NCI-H2029 (cell line): ENCODE measurements at places on chromosomes 5 and 9.

- DNase-seq, result no peak
Observed at GRCh38 chr9:7976167-7976755, 176.7 kb upstream of the DMAC1 start.

GRCh38 chr9:69121155-69122081 lies 52.7 kb upstream of the TJP2 start:
- peak; percentile 72 for DNase-seq

GRCh38 chr9:20791682-20792081 lies 107.6 kb downstream of the FOCAD start:
- DNase-seq, result no peak

- no peak for DNase-seq
Observed at GRCh38 chr9:74173284-74173683, 323.9 kb upstream of the RORB start.

DNA sequence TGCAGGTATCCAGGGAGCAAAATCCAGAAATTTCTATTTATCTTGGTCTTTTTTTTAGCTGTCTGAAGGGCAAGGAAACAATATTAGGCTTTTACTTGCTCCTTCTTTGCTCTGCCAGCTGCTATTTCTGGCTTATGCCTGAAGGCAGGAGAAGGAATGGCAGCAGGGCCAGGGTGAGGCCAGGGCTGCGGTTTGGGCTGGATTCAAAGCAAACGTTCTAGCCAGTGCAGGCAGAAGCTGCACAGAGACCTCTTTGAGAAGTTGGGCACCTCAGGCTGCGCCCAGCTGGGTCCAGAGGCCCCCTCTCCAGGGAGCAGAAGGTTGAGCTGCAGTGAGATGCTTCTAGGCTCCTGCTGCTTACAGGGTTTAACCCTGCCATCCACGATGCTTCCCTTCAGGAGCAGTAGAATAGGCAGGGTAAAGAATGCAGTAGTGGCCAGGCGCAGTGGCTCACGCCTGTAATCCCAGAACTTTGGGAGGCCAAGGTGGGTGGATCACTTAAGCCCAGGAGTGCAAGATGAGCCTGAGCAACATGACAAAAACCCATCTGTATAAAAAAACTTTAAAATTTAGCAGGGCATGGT lies 201.2 kb downstream of the ADCY2 start:
- DNase-seq, result no peak

GRCh38 chr5:153745778-153746395 lies 255.4 kb downstream of the GRIA1 start:
- DNase-seq, result no peak

DNA sequence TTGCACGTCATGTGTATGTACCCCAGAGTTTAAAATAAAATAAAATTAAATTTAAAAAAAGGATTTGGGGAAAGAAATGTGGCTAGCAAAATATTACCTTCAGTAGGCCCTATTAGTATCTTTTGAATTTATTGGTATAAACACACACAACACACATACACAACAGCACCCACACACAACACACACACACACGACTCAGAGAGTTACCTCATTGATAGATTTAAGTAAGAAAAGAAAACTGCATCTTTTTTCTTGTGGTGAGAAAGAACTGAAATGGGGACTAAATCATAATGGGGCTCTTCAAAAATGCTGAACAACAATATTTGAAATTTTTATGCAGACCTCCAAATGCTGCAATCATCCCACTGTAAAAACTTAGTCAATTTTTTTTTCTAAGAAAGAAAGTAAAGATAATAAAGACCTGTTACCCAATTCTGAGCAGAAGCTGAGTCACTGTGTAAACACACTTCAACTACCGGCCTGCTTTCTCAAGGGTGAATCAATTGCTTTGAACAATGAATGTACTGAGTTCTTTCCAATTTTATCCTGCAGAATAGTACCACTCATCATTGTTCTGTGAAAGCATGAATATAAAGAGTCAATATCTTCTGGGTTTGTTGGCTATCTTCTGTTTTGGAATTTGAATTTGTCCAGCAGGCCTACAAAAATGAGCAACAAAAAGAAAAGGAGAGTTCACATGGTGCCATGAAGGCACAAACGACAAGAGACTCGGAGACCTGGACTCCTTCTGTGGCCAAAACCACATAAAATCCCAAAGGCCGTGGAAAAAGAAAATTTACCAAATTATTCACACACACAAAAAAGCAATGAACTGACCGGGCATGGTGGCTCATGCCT lies 57.9 kb upstream of the CCNG1 start:
- no peak for DNase-seq

- no peak for DNase-seq
Observed at GRCh38 chr5:3943859-3944258, 348.2 kb downstream of the IRX1 start.

DNA sequence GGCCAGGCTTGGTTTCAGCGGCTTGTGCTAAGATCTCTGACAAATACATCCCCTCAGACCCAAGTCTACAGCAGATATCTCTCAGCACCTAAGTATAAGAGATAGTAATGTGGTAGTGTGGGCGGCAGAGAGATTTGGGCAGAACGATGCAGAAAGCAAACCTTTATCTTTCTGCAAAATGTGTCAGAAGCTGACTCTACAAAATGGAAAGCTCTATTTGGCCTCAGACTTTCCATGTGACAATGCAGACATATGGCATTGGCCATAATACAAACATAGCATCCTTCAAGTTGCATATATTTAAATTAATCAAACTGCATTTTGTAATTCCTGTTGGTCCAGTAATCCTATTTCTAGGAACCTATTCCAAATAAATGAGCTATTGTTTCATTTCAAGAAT lies 102.5 kb upstream of the RAI14 start:
- DNase-seq, result no peak

DNA sequence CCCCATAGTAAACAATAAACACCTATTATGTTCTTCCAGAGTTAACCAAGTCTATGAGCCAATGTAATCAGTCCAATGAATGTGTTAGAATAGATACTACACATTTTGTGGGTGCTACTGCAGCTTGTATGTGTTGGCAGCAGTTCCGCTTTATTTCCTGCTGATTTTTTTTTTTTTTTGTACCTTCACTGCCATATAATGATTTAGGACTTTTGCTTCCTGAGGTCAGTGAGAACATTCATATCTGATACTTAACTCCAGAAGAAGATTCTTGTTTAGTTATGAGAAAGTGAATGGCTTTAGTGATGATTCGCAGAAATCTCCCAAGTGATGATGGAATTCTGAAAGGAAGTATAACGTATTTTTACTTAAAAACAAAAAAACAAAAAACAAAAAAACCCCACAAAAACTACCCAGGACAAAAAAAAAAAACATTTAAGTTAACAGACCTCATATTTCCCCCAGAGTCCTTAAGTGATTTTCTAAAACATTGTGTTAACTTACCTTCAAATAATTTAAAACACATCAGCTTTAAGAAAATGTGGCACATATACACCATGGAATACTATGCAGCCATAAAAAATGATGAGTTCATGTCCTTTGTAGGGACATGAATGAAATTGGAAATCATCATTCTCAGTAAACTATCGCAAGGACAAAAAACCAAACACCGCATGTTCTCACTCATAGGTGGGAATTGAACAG lies 24.7 kb upstream of the LMNB1 start:
- no peak for DNase-seq

DNA sequence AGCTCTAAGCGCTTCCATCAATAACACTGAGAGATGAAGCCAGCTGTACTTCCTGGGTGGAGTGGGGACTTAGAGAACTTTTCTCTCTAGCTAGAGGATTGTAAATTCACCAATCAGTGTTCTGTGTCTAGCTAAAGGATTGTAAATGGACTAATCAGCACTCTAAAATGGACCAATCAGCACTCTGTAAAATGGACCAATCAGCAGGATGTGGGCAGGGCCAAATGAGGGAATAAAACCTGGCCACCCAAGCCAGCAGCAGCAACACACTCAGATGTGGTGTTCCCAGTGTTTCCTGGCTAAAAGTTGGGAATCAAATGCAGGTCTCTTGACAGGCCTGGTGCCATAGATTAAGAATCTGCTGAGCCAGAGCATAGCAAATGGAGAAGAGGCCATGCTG lies 60.5 kb downstream of the ALDH7A1 start:
- DNase-seq, result no peak

- no peak for DNase-seq
Observed at GRCh38 chr5:95934207-95934804, 27.3 kb downstream of the ELL2 start.

DNA sequence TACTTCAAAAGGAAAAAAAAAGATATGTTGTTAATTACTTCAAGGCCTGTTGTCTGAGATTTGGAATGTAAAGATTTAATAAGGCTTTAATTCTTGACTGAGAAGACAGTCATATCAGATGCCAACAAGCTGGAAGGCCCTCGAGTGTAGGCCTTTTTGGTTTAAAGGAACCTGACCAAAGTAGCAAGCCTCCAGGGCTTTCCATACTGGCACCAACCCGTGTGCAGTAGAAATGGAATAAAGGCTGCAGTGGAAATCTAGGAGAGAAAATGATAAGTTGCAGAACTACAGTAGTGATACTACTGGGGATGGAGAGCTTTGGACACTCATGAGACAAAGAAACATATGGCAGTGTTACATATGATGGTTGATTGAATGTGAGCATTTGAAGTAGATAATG lies 358.0 kb downstream of the TAF11L14 start:
- DNase-seq, result no peak

- DNase-seq, result no peak
Observed at GRCh38 chr9:9557804-9558334, 1054.9 kb downstream of the PTPRD start.

DNA sequence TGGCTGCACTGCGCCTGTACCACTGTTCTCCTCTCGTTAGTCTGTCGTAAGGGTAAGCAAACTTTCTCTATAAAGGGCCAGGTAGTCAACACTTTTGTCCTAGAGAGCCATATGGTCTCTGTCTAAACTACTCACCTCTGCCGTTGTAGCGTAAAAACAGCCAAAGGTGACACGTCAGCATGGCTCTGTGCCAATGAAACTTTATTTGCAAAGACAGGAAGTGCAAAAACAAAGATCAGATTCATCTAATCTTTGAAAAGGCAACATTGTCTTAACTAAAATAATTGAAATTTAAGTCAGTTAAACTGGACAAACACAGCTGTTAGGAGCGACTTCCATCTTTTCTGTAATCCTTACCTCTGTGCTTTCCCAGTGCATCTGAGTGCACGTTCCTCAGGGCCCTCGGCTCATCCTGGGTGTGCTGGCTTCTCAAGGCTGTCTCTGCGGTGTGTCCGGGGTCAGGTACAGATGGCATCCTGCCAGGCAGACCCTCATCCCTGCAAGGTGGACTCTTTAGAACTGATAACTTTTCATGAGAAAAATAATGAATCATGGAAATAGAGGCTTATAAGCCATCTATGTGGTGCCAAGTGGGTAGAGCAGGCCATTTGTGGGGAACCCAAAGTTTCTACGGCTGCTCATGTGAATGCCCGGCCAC lies 35.2 kb upstream of the IRX4 start:
- DNase-seq, result peak; percentile 6

DNA sequence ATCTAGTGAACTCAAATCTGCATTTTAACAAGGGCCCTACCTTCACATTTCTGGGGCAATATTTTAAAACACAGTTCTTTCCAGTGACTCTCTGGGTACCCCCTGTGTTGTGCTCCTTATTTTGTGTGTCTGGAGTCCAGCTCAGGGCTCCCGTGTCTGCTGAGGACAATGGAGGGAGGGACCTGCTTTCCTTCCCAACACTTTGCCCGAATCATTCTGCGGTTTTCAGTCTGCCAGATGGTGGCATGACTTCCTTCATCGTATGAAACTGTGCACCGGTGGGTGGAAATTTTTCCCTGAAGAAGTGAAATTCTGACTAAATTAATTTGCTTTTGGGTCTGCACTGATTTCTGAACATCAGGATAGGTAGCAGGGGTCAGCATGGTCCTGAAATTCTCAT lies 153.6 kb upstream of the CD180 start:
- peak; percentile 3 for DNase-seq
